ENCODE measurements at places on chromosomes 12 and 14. TPM values are rescaled to one million over a fixed set of nuclear protein-coding genes. Genes with fewer than 3 reads are reported as not detected.

GRCh38 chr14:33950320-33951182 is at the start of gene EGLN3:
EGLN3 (minus strand) TSS chr14:33951074; CDS start chr14:33950752, 322 bp downstream.
- DNase-seq: peak; percentile 81

DNA sequence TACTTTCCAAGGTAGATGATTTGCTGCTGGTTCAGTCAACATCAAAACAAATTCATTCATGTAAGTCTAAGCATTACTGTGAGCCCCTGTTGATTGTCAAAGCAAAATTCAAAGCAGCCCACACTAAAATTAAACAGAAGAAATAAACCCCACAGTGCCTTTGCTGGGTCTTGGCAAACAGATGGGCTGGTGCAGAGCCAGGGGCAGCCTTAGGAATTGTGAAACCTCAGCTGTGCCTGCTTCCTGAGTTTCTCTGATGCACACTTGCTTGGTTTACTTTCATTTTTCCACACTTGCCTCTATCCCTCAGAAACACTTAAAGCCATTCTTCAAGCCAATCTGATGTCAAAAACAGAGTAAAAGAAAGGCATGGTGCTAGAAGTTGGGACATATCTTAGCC is 6.6 kb upstream of the PLEKHG7 start:
- no peak for DNase-seq

Gene KIF5A
- 16.9 TPM for total RNA-seq

GRCh38 chr12:27970401-27971120 is 2.0 kb downstream of the PTHLH start:
- peak; percentile 34 for DNase-seq

- no peak for DNase-seq
Measured at GRCh38 chr12:103468837-103469236, 26.9 kb downstream of the C12orf42 start.

DNA sequence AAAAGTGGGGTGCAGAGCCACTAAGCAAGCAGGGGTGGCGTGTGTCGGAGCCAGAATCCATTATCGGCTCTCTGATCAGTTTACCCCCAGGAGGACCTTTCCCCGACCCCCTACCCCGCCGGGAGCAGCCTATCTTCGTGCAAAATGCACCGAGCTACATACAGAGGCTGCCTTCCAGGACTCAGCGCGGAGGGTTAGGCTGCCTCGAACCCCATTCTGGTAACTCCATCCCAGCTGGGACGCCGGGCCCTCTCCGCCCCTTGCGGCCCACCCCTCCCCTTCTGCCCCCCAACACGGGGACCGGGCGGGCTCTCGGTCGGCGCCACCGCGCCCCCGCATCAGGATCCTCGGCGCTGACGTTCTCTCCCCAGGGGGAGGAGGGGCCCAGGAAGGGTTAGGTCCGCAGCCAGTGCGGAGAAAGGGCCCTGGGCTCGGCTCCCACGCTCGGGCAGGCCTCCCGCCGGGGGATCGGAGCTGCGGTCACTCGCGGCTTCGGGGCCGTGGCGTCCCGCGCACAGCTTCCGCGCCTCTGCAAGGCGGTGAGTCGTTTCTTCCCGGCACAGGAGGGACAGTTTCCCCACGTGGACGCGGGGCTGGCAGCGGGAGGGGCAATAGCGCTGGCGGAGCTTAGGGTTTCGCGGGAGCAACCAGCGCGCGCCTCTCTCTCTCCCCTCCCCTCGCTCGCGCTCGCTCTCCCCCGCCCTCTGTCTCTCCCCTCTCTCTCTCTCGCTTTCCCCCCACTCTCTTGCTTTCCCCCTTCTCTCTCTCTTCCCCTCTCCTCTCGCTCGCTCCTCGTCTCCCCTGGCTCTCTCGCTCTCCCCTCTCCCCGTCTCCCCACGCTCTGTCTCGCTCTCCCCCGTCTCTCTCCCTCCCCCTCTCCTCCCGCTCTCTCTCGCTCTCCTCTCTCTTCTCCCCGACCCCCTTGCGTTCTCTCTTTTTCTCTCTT is 12.5 kb upstream of the MAP3K9 start:
- DNase-seq: peak; percentile 33

DNA sequence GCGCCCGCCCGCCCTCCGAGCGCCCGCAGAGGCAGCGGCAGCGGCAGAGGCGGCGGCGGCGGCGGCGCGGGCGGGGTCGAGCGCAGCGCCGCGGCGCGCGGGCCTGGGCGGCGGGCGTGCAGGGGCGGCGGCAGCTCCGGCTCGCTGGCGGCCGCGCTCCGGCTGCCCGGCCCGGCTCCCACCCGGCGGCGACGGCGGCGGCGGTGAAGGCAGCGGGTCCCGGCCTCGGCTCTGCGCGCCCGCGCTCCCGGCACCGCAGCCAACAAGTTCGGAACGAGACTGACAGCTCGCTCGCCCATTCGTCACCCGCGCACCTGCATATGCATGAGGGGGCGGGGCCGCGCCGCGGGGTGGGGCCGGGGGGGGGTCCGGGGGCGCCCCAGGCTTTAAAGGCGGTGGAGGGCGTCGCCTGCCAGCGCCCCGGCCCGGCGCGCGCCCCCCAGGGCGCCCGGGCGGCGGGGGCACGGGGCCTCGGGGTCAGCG is at the start of gene JAG2:
Gene JAG2 (minus strand): TSS at position 281 of the 483 bp plus-strand sequence. CDS start 356 bp downstream, outside the sequence.
- DNase-seq: no peak

Gene EXOC3L4
- not detected for total RNA-seq

Gene NR4A1
- 51.0 TPM for total RNA-seq

- no peak for DNase-seq
Measured at GRCh38 chr12:991350-992333, 619 bp downstream of the ERC1 start.

Gene DUSP16
- 32.0 TPM for total RNA-seq

- DNase-seq: no peak
Measured at GRCh38 chr12:102023343-102023930, 38.4 kb downstream of the WASHC3 start.

DNA sequence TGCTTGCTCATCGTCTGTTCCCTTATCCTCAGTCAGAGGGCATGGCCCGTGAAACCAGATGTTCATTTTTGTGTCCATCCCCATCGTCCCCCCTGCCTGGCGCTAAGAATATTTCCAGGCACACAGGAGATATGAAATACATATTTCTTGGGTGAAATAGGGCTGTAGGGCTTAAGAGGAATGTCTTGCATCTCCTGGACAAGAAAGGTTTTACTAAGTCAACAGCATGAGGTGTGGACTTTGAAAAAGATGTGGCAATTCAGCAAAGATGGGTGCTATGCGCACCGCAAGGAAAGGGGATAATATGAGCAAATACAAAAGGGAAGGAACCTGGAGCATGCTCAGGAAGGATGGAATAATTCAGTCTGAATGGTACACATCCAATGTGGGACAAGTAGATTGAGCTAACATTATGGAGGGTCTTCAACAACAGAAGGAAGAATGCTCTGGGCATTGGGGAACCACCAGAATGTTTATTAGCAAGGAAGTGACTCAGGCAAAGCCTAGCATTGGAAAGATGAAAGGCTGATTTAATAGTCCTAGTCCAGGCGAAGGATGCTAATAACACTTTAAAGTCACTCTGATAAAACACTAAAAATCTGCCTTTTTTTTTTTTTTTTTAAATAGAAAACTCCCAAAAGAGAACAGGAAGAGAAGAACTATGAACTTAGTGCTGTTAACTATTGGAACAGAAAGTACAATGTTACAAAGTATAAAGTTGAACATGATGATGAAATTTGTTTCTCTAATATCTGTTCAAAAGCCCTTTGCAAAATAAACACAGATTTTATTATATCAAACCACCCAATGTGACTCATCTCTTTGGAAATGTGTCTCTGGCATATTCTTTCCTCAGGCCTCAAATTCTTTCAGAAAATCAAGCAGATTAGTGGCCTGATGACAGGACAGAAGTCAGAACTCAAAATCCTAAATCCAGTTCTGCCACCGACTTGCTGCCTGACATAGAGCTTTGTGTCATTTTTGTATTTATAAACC is 449.5 kb downstream of the BCAT1 start:
- no peak for DNase-seq

GRCh38 chr12:42871816-42872215 is 282.3 kb upstream of the PRICKLE1 start:
- no peak for DNase-seq

Gene EML5
- 1.3 TPM for total RNA-seq

Gene PRB2
- not detected for total RNA-seq

GRCh38 chr12:28164644-28165275 is 25.5 kb upstream of the CCDC91 start:
- no peak for DNase-seq

DNA sequence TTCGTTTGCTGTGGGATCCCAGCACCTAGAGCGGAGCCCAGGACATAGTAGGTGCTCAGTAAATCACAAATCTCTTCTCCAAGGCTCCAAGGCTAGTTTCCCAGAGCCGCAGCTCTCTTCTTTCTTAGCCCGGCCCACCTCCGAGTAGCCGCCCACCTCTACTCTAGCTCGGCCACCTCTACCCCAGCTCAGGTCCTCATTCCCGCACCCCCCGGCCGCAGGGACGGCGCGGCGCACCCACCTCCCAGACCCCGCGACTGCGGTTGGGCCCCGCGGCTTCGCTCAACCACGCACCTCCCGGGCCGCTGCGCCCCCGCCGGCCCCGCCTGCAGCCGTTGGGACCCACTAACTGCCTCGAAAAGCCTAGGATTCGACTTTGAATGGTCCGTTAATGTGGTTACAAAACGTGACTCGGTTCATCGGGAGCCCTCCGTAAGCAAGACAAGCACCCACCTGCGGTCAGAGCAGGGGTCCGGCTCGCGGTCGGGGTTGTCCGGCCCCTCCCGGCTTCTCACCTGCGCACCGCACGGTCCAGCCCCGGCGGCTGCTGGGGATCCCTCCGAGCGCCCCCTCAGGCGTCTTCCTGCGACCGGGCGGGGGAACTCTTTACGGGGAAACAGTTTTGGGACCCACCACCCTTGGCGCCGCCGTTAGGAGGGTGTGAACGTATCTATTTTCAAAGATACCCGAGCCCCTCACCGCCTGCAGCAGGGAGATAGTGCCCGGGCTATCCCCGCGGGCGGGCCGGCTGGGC is at the start of gene SLC2A14:
Gene SLC2A14 (minus strand): TSS at position 350 of the 754 bp plus-strand sequence. CDS start 3,035 bp downstream, outside the sequence.
- DNase-seq: no peak

Gene L3HYPDH
- total RNA-seq: 16.8 TPM

DNA sequence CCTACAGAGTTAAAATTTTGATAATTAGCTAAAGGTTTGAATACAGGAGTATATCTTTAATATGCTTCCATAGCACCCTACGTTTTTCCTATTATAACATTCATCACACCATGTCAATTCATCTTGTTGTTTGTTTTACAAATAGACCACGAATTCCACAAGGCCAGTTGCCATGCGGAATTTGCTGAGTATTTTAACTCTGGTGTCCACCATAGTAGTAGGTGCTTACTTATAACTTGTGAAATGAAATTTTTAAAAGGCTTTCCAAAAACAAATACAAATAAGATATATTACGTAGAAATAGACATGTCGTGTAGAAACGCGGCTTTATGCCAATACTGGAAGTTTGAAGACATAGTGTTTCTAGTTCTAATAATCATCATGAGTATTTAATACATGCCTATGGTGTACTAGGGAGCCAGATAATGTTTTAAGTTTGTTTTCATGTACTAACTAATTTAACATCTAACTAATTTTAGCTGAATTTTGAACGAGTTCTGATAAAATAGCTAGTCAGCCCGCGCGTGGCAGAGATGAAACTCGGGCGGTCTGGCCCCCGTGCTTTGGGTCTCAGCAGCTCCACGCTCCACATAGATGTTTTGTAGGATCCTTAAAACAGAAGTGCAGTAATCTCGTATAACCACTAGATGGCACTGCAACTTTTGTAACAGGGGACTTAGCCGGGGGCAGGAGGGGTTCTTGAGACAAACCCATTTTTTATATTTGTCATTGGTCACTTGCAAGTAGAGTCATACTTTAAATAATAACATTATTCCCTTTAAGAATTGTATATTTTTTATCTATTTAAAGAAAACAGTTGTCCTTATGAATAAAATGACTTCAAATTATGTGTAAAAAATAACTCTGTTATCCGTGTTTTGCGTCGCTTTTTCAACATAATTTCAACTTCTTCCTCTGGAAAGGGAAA is 10.2 kb downstream of the CD69 start:
- peak; percentile 28 for DNase-seq

GRCh38 chr12:126998031-126998430 is 1268.9 kb upstream of the TMEM132C start:
- no peak for DNase-seq

GRCh38 chr12:130680451-130680990 is 35.6 kb downstream of the RIMBP2 start:
- DNase-seq: no peak

- no peak for DNase-seq
Measured at GRCh38 chr14:101729382-101729781, 32.1 kb upstream of the PPP2R5C start.

DNA sequence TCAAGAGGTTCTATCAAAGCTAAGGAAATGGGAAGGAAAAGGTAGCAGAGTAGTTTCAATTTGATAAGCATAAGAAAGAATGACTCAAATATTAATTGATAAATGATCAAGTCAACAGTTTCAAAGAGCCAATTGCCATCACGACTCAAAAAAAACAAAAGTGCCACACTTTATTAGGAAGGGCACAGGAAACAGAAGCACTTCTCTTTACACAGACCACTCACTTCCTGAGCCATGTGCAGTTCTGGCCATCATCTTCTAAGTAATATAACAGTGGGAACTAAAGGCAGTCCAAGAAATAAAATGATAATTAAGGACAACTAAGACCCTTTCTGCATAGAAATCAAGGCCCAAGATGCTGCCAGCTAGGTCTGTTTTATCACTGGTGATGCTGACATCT is 13.2 kb downstream of the TM7SF3 start:
- DNase-seq: no peak

DNA sequence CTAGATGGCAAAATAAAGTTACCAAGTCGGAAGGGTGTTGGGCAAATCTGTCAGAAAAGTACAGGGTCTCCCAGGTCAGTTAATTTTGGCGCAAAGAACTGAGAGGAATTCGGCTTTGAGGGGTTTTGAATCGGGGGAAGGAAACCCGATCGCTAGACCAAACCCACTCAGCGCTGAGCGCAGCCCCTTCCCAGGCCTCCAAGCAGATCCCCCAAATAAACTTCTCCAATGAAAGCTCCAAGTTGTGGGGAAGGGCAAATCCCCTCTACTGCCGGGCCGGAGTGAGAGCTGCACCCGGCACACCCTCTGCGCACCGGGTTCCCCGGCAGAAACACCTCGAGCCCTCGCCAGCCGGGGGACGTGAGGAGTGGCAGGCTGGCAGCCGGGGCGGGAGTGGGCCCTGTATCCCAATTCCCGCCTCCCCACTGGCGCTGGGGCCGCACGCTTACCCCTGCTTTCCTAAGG is 441 bp downstream of the E2F7 start:
- no peak for DNase-seq

DNA sequence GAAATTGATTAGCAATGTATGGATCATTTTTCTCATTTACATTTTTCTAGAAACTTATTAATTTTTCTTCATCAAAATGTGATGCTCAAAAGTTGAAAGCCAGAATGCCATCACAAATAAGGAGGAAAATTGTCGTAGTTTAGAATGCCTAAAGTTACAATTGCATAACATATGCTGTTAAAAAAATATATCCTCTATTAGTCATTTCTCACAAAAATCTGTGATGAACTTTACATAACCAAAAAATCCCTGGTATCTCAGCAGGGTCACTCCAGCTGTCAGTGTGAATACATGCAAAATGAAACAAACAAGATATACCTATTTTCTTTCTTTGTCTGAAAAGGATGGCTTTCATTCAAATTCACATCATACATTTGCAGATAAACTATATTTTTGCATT is 358.9 kb downstream of the PAWR start:
- no peak for DNase-seq

Data from neural crest cell (in vitro differentiated cells).